Hepatic stellate cell (primary cell): ENCODE measurements at places on chromosomes 6 and 20.

DNA sequence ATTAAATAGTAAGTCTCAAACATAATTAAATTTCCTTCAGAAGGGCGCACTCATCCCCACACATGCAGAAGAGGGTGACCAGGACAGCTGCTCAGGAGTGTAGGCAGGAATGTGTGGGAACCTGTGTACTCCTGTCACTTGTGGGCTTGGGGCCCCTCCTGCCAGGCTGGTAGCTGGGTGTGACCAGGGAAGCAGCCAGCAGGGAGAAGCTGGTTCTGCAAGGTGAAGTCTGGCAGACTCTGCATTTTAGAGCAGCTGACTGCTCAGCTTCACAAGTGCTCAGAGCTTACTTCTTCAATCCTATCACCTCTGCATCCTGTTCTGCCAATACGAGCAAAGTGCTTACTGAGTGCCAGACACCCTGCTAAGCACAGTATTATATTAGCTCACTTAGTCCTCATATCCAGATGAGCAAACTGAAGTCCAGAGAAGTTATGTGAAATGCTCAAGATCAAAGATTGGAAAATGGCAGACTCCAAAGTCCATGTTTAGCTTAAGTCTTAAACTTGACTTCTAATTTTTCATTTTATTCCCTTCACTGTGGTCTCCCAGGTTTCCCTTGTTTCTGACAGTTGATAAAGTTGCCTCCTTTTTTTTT is 27.9 kb downstream of the ELMO2 start:
- no peak for DNase-seq

- no peak for DNase-seq
Measured at GRCh38 chr6:152054441-152054840, 247.0 kb downstream of the ESR1 start.

DNA sequence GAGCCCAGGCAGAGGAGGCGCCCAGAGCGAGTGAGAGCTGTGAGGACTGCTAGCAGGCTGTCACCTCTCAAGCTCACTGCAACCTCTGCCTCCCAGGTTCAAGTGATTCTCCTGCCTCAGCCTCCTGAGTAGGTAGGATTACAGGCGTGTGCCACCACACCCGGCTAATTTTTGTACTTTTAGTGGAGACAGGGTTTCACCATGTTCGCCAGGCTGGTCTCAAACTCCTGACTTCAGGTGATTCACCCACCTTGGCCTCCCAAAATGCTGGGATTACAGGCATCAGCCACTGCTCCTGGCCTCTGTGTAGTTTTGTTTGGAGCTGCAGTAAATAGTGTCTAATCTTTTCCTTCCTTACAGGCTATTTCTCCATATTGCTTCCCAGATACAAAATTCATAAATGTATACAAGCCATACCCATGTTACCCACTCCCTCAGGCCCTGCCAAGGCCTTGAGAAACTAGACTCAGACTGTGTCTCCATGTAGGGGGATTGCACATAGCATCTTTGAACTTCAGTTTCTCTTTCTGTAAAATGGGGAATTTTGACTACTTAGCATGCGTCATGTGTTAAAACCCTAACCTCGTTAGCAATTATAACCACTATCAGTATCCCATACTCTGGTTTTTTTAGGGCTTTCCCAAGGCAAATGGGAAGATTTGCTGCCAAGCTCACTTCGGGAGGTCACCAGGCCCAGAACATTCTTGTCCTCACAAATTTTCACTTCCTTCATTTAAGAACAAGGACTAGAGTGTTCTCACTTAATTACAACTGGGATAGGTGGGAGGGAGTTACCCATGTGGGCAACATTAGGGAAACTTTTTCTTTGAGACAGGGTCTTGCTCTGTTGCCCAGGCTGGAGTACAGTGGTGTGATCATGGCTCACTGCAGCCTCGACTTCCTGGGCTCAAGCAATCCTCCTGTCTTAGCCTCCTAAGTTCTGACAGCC is 67.3 kb upstream of the DDR1 start:
- no peak for DNase-seq

GRCh38 chr6:125432963-125433362 is 131.2 kb upstream of the HDDC2 start:
- DNase-seq: no peak

DNA sequence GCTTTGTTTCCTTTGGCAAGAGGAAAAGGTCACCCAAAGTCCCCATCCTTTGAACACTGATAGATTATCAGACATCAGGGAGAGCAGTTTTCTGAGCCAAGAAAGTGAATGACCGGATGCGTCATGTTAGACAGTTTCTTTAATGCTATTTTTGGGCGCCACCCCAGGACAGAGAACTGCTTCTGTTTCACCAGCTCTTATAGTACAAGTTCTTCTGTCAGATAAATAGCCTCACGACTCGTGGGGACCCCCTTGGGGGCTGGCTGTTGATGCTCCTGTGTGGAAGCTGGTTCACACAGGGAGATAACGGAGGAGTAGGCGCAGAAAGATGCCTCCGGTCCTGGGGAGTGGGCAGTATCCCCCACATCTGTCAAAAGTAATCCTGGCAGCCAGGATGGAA is 54.6 kb downstream of the NPEPL1 start:
- DNase-seq: no peak

DNA sequence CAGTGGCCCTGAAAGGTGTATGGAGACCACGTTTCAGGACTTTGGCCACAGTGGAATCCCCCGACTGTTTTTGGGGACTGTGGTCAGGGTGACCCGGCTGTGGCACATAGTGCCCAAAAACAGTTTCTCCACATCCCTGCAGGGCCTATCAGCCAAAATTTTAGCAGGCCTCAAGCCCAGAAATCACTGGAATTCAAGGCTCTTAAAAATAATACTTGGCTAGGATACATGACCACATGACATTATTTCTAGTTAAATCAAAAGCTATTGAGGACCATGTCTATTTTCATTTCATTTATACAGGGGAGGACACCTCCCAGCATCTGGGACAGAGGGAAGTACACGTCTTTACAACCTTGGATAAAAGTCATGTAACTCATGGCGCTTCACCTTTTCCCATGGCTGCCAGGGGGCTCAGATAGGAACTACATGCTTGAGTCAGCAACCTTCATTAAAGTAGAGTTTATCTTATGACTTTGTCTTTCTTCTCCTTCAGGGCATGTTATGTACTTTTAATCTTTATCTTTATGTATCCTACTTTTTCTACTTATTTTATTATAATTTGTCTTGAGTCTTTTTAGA is 70.8 kb upstream of the CD93 start:
- no peak for DNase-seq

- no peak for DNase-seq
Measured at GRCh38 chr20:8370774-8371173, 238.7 kb downstream of the PLCB1 start.

GRCh38 chr6:113857556-113858479 is 673 bp downstream of the MARCKS start:
- peak; percentile 70 for DNase-seq

GRCh38 chr6:63538550-63538949 is 33.7 kb upstream of the LOC128125822 start:
- DNase-seq: no peak

DNA sequence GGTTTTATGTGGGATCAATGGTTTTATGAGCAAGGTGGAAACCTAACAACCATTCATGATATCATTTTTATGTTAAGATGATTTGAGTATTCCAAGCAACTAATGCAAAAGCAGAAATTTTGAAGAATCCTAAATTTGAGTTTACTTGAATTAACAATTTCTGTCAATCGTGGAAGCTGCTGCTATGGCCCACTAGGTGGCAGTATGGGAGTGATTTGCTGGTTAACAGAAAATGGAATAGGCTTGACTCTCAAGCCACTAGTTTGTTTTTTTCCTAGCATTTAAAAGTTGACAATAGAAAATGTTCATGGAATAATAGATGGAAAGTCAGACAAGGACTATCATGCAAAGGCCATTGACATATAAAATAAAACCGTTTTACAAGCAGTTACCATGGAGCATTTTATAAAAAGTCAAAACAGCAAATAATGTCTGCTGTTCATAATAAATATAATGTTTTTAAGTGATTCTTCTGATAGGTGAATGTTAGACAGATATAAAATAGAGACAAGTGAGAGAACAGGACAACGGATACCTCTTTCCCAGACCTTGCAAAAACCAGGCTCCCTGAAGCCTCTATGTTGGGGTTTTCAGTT is 43.0 kb upstream of the TMEM200A start:
- DNase-seq: peak; percentile 21

GRCh38 chr6:165519316-165519715 is 143.7 kb downstream of the PDE10A start:
- DNase-seq: peak; percentile 4
